ENCODE measurements at places on chromosomes 16 and 17. TPM values are rescaled to one million over a fixed set of nuclear protein-coding genes. Genes with fewer than 3 reads are reported as not detected.

TBC1D3C gene
- total RNA-seq, result not detected

FBXO39 gene
- total RNA-seq, result 0.22 TPM

BRIP1 gene
- total RNA-seq, result 19.2 TPM

DNA sequence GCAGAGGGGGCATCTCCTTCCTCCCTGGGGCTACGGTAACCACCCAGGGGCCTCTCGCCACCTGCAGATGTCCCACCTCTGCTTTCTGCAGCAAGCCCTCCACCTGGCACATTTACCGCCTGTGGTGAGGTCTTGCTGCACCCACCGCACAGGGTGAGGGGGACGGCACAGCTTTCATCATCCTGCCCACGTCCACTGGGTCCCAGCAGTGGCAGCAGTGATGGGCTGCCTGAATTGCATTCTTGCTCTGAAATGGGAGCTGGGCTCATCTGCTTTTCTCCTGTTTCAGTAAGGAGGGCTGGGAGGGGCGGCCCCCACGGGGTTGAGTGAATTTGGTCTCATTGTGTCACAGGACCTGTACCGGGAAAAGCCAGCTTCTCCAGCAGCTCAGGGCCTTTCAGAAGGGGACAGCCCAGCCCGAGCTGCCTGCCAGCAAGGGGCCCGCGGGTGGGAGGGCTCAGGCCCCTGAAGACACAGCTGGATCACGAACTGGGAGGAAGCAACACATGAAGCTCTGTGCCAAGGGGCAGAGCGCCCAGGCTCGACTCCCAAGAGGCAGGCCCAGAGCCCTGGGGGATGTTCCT is 12.7 kb downstream of the DNAAF8 start:
- no peak overlapping the region for H3K27ac ChIP-seq
- peaks cover 10% of the 10 kb centered on the region for H3K36me3 ChIP-seq
- DNase-seq, result no peak
- peaks cover 4% of the 10 kb centered on the region for H3K4me1 ChIP-seq
- no peak overlapping the region for H3K4me3 ChIP-seq

- peaks cover 14% of the 10 kb centered on the region for H3K4me1 ChIP-seq
- no peak overlapping the region for H3K27ac ChIP-seq
- no peak for DNase-seq
- no peaks in the 10 kb centered on the region for H3K36me3 ChIP-seq
Measured at GRCh38 chr17:62739645-62740388, 68.3 kb downstream of the MARCHF10 start.

GRCh38 chr16:84888450-84888849 is 68.7 kb downstream of the CRISPLD2 start:
- no peaks in the 10 kb centered on the region for H3K36me3 ChIP-seq
- peaks cover 7% of the 10 kb centered on the region for H3K4me1 ChIP-seq
- no peak overlapping the region for H3K4me3 ChIP-seq
- DNase-seq, result no peak
- no peaks in the 10 kb centered on the region for H3K27me3 ChIP-seq

GRCh38 chr17:66337866-66338485 is 35.6 kb downstream of the PRKCA start:
- no peak overlapping the region for H3K4me3 ChIP-seq
- H3K27ac ChIP-seq, result no peak overlapping the region
- no peaks in the 10 kb centered on the region for H3K27me3 ChIP-seq
- no peak for DNase-seq

GRCh38 chr16:89922477-89922883 is 662 bp upstream of the TUBB3 start:
- no peak for DNase-seq
- H3K36me3 ChIP-seq, result no peaks in the 10 kb centered on the region

DNA sequence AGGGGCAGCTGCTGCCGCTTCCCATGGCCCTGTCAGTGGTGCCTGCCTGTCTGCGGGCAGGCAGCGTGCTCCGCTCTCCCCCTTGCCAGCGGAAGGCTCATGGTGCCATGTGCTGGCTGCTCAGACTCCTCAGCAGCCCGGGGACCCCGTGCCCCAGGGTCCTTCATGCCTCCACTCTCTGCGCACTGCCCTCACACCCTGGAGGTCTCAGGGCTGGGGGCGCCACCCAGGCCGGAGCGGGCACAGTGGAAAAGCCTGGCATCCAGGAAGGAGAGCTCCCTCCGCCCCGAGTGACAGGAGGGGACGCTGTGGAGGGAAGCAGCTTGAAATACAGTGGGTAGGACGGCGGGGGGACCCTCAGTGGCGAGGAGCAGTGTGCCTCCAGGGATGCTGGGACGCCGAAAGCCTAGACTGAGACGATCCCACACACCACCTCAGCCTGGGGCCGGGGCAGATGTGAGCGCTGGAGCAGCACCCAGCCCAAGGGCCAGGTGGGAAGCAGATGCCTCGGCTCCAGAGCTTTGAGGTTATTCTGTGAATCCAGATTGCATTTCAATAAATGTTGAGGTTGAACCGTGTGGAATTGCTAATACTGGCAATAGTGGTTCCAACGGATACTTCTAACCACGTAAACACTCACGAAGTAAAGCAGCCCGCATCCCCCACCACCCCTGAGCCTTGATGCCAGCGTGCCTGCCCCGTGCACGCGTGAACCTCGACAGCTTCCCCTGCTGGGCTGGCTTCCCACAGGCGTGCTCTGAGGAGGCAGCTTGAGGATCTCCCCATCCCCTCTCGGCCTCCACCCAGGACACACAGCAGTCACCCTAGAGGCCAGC is 6.5 kb downstream of the TMEM204 start:
- no peaks in the 10 kb centered on the region for H3K4me1 ChIP-seq
- H3K27ac ChIP-seq, result no peak overlapping the region
- H3K36me3 ChIP-seq, result no peaks in the 10 kb centered on the region
- H3K27me3 ChIP-seq, result no peaks in the 10 kb centered on the region
- H3K4me3 ChIP-seq, result no peak overlapping the region

- peaks cover 54% of the 10 kb centered on the region for H3K36me3 ChIP-seq
- no peak for DNase-seq
- H3K4me1 ChIP-seq, result no peaks in the 10 kb centered on the region
- H3K4me3 ChIP-seq, result no peak overlapping the region
- H3K27ac ChIP-seq, result no peak overlapping the region
- H3K27me3 ChIP-seq, result no peaks in the 10 kb centered on the region
Measured at GRCh38 chr17:49795372-49795771, 6.9 kb downstream of the KAT7 start.

- H3K4me3 ChIP-seq, result no peak overlapping the region
- peaks cover 14% of the 10 kb centered on the region for H3K36me3 ChIP-seq
- DNase-seq, result no peak
- H3K27me3 ChIP-seq, result 0 out of 2 replicates have a peak, but pooled peaks cover 2% of the 10 kb centered on the region
- peak overlapping the region; percentile 48 for H3K27ac ChIP-seq
Measured at GRCh38 chr17:39750131-39751015, 12.6 kb downstream of the GRB7 start.

GRCh38 chr17:51667706-51668083 is 407.3 kb downstream of the UTP18 start:
- no peaks in the 10 kb centered on the region for H3K4me1 ChIP-seq
- no peak overlapping the region for H3K27ac ChIP-seq
- H3K4me3 ChIP-seq, result no peak overlapping the region
- DNase-seq, result no peak
- H3K36me3 ChIP-seq, result no peaks in the 10 kb centered on the region
- no peaks in the 10 kb centered on the region for H3K27me3 ChIP-seq

DNA sequence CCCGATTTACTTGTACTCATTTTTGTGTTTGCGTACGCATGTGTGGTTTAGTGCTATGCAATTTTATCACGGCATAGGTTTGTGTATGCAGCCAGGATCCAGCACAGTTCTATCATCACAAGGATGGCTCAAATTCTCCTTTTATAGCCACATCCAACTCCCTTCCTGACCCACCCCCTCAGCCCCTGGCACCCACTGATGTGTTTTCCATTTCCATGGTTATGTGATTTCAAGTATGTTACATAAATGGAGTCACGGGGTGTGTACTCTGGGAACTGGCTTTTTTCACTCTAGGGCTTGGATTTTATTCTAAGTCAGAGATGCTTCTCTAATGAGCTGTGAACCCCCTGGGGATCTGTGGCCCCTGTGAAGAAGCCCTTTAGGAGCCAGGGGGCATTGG is 16.8 kb downstream of the IL4R start:
- H3K36me3 ChIP-seq, result no peaks in the 10 kb centered on the region
- DNase-seq, result no peak
- H3K4me3 ChIP-seq, result no peak overlapping the region
- H3K4me1 ChIP-seq, result peaks cover 12% of the 10 kb centered on the region
- no peak overlapping the region for H3K27ac ChIP-seq
- no peaks in the 10 kb centered on the region for H3K27me3 ChIP-seq

DNA sequence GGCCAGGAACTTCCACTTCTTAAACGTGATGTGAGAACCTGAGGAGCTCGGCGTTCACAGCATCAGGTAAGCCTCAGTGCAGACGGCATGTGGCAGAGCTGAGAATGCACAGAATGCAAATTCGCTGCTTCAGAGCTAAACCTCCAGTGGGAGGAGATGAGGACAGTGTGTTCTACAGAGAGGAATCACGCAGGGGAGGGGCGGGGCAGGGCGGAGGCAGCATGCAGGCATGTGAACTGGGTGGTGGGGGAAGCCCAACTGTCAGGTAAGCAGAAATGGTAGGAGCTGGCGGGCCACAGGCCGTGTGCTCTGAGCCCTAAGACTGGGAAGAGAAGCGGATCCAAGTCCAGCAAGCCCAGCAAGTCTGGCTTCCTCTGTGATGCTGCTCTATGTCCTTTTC is 94.7 kb downstream of the ZNF778 start:
- no peaks in the 10 kb centered on the region for H3K27me3 ChIP-seq
- H3K36me3 ChIP-seq, result peaks cover 4% of the 10 kb centered on the region
- no peak overlapping the region for H3K27ac ChIP-seq
- DNase-seq, result no peak

DNA sequence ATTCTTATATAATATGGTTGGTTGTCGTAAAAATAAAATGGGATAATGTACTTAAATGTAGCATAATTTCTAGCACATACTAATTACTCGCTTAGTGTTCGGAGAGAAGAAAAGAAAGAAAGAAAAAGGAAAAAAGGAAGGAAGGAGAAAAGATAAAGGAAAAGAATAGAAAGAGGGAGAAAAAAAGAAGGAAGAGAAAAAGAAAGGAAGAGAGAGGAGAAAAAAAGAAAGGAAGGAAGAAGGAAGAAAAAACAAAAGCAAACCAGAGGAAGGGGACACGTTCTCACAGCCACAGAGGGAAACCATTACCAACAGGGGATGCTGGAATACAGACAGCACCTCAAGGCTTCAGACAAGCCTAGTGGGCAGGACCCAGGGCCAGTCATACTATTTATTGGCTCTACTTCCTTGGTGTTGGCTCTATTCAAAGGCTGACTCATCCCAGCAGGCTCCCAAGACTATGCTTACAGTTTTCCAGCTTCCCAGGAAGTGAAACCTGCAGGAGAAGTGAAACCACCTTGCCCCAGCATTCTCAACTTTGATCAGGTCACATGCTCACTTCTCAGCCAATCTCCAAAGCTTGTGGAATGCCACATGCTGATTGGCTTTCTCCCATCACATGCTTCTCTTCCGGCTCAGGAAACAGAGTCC is 273.5 kb upstream of the IRX5 start:
- H3K4me1 ChIP-seq, result peaks cover 16% of the 10 kb centered on the region
- H3K27me3 ChIP-seq, result peaks cover 41% of the 10 kb centered on the region
- no peak overlapping the region for H3K27ac ChIP-seq
- no peaks in the 10 kb centered on the region for H3K36me3 ChIP-seq

DNA sequence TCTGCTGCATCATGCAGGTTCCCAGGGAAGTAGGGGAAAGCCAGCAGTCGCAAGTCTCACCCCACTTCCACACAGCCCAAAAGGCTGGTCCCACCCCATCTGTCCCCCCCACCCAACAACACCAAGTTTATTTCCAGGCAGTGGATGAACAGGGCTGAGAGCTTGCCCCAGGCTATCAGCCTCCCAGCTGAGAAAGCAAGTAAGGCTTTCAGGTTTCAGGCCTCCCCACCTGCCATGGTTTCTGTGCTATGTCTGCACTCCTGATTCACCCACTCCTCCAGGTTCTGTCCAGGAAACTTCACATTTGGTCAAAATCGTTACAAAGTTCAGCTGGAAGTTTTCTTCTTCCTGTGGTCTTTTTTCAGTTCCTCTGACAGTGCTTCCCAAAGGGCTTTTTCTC is 97.5 kb upstream of the HS3ST3A1 start:
- H3K27ac ChIP-seq, result no peak overlapping the region
- no peaks in the 10 kb centered on the region for H3K36me3 ChIP-seq
- H3K4me3 ChIP-seq, result no peak overlapping the region
- no peak for DNase-seq
- H3K4me1 ChIP-seq, result no peaks in the 10 kb centered on the region

DNA sequence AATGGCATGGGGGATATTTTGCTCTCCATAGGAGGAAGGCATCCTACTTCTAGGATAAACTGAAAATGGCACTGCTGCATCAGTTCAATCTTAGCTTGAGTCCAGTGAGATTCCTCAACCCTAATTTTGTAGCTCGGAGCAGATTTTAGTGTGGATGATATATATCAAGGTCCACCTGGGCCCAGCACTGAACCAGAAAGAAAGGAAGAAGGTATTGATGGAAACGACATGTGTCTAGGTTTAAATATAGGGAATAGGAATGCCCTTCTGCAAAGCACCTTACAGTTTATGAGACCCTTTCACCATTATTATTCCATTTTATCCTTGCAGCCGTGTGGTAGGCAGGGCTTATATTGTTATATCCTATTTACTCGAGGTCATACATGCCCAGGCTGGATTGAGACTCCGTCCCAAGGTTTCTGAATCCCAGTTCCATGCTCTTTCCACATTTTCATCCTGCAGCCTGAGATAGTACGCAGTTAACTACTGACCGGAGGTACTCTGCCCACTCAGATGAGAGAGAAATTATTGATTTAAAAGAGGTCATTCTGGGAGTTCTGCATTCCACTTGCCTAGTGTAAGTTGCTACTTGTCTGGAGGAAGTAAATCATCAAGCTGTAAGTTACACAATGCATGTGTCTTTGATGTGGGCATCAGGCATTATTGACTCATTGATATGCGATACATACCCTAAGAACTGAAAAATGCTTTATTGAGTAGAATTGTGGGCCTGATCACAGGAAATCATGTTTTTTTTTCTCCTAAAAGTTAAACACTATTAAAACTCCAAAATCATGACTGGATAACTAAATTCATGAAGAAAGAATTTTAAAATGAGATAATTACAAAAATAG is 10.1 kb downstream of the KRT39 start:
- H3K27ac ChIP-seq, result no peak overlapping the region
- no peaks in the 10 kb centered on the region for H3K4me1 ChIP-seq
- H3K27me3 ChIP-seq, result no peaks in the 10 kb centered on the region
- no peak overlapping the region for H3K4me3 ChIP-seq
- DNase-seq, result no peak

- no peak overlapping the region for H3K4me3 ChIP-seq
- no peak for DNase-seq
- H3K4me1 ChIP-seq, result no peaks in the 10 kb centered on the region
- H3K36me3 ChIP-seq, result no peaks in the 10 kb centered on the region
- no peak overlapping the region for H3K27ac ChIP-seq
Measured at GRCh38 chr17:64968652-64969501, 49.6 kb upstream of the LRRC37A3 start.

GRCh38 chr16:24507959-24508480 is 31.3 kb upstream of the RBBP6 start:
- no peaks in the 10 kb centered on the region for H3K36me3 ChIP-seq
- H3K4me1 ChIP-seq, result no peaks in the 10 kb centered on the region
- no peak overlapping the region for H3K27ac ChIP-seq
- no peak overlapping the region for H3K4me3 ChIP-seq
- no peak for DNase-seq

All from H1 (cell line).